ENCODE measurements at places on chromosomes 2 and 18.

DNA sequence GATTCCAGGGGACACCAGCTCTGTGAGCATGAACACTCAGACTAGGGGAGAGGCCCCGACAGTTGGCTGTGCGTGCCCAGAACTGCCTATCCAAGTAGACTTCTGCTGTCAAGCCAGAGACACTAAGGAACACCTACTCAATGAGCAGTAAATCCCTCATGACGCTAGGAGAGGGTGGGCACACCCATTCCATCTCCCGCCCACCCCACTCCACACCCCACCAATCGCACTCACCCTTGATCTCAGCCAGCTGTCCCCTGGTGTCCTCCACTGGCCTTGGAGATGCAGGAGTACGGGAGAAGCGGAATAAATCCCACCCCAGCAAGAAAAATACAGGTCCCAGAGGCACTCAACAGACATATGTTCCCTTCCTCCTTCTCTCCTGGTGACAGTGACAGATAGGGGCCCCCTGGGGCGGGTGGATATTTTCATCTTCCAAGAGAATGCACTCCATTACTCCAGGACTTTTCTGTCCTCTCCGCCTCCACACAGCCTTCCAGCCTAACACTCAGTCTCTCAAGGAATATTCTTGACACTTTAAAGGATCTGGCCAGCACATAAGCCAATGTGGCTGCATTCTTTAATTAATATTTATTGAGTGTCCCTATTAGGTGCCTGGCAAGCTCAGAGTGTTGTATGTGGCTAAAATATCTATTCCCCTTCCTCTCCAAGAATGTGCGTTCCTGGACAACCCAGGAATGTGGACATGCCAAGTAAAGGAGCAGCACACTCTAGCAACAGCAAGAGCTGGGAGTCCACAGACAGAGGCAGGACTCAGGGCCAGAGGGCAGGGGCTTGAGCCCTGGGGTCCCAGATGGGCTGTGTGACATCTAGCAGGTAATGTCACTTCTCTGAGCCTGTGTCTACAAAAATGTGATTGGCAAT is 13.1 kb upstream of the SMAD7 start:
- no peak for DNase-seq
- peaks cover 23% of the 10 kb centered on the region for H3K4me1 ChIP-seq
- H3K36me3 ChIP-seq: no peaks in the 10 kb centered on the region
- no peak overlapping the region for H3K4me3 ChIP-seq
- H3K27me3 ChIP-seq: peaks cover 6% of the 10 kb centered on the region

DNA sequence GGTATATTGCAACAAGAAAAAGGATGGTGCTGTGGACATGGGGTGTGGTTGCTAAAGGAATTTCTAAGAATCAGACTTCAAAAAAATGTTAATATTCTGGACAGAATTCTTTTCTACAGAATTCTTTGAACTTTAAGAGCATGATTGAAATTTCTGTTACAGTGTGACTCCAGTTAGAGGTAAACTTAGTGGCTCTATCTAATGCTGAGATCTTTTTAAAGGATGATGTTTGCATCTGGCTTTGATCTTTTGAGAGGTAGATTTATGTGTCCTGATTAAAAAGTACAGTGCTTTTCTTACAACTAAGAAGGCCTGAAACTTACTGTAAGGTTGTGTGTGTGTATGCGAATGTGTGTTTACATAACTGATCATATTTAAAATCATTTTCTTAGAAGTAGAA is 25.4 kb downstream of the NCK2 start:
- H3K36me3 ChIP-seq: no peaks in the 10 kb centered on the region
- no peaks in the 10 kb centered on the region for H3K4me1 ChIP-seq
- DNase-seq: no peak
- H3K27me3 ChIP-seq: no peaks in the 10 kb centered on the region
- no peak overlapping the region for H3K4me3 ChIP-seq
- H3K27ac ChIP-seq: no peak overlapping the region

- H3K27ac ChIP-seq: no peak overlapping the region
- no peaks in the 10 kb centered on the region for H3K27me3 ChIP-seq
- H3K36me3 ChIP-seq: no peaks in the 10 kb centered on the region
- no peak for DNase-seq
- no peak overlapping the region for H3K4me3 ChIP-seq
- no peaks in the 10 kb centered on the region for H3K4me1 ChIP-seq
These were observed 46.5 kb upstream of the SLC1A4 start for GRCh38 chr2:64942693-64943092.

GRCh38 chr18:62264984-62265383 is 60.1 kb upstream of the TNFRSF11A start:
- no peak for DNase-seq
- no peak overlapping the region for H3K4me3 ChIP-seq
- H3K36me3 ChIP-seq: peaks cover 21% of the 10 kb centered on the region
- H3K4me1 ChIP-seq: no peaks in the 10 kb centered on the region
- H3K27ac ChIP-seq: no peak overlapping the region

DNA sequence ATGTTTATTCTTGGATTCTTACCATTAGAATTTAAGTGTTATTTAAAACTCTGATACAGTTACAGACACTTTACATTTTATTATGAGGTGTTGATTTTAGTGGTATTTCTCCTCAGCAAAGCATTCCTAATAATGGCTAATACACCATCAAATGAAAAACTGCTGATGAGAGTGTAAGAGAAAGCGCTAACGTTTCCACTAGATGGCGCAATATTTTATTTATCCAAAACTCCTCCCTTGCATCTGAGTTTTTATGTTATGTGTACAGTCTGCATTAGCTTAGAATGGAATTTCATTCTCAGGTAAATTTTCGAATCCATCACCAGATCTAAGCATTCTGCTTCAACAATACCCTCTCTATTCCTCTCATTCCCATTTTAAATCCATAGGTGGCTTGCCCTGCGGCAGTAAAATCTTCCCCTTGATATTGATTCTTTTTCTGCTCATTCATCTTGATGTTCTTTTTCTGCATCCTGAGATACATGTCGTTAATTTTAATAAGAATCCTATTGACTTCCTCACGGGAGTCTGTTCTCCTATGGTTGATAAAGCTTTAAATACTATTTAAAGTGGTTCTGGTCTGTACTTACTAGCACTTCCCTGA is 53.9 kb downstream of the PRKRA start:
- H3K4me3 ChIP-seq: no peak overlapping the region
- H3K27ac ChIP-seq: no peak overlapping the region

All from HCT116 (cell line).